Naive thymus-derived CD4-positive, alpha-beta T cell (primary cell): ENCODE measurements at places on chromosomes 6 and 20. TPM values are rescaled to one million over a fixed set of nuclear protein-coding genes. Genes with fewer than 3 reads are reported as not detected.

- H3K36me3 ChIP-seq = no peaks in the 10 kb centered on the region
- peaks cover 5% of the 10 kb centered on the region for H3K4me1 ChIP-seq
- DNase-seq = no peak
- H3K27ac ChIP-seq = peak overlapping the region; percentile 75
These were observed 241 bp upstream of the CFAP206 start for GRCh38 chr6:87407561-87407900.

DNA sequence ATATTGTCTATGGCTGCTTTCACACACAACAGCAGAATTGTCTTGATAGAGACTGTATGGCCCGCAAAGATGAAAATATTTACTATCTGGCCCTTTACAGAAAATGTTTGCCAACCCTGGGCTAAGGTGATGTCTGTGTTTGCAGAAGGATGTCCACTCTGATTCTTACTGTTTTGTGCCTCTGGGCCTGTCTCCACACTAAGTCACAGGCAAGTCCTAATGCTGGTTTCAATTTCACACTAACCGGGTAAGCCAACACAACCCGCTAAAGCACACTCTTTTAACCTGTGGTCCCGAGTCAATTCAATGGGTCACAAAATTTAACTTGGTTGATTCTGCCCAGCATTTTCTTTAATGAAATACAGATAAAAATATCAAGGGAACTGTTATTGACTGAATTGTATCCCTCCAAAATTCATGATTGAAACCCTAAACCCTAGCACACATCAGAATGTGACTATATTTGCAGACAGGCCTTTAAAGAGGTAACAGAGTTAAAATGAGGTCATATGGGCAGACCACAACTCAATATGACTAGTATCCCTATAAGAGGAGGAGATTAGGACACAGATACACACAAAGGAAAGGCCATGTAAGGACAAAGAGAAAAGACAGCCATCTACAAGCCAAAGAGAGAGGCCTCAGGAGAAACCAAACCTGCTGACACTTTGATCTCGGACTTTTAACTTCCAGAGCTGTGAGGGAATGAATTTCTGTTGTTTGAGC, 78.4 kb downstream of the FYN start:
- no peaks in the 10 kb centered on the region for H3K36me3 ChIP-seq
- peak overlapping the region; percentile 63 for H3K4me3 ChIP-seq
- peaks cover 66% of the 10 kb centered on the region for H3K4me1 ChIP-seq

- H3K4me1 ChIP-seq = no peaks in the 10 kb centered on the region
- H3K27ac ChIP-seq = no peak overlapping the region
- no peak overlapping the region for H3K4me3 ChIP-seq
- DNase-seq = no peak
- H3K27me3 ChIP-seq = no peaks in the 10 kb centered on the region
These were observed 98.0 kb downstream of the VEGFA start for GRCh38 chr6:43867996-43868395.

DNA sequence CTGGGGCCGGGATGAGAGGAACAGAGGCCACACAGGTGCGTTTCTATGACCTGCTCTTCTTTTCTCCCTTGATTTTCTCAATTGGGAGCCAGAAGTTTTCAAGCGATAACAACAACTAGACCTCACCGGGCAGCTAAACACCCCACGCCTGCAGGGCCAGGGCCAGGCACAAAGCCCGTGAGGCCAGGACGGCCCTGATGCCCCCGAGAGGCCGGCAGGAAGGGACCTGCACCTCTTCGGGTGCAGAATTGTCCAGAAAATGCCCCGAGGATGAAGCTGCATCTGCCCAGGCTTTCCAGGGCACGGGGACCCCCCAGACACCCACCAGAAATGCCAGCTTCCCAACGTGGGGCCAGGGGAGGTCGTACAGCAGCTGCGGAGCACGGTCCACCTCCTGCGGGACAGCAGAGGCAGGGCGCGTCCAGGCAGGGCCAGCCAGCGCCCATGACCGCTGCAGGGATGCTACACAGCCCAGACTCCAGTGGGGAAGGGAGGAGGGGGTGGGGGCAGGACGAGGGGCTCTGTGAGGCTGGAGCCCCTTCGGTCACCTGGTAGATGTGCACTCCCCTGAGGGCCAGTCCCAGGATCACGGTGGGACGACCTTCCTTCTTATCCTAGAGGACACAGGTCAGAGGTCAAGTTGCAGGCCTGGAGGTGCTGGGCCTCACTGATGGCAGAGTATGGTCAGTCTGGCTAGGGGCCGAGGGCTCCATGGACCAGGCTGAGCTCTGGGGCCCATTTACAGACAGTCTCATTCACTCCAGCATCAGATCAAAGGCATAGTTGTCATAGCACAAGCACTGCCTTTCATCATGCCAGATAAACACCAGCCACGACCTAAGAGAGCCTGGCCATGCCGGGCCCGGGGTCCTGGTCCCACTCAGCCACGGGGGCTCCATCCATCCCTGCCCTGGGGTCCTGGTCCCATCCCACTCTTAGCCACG, 16.4 kb downstream of the FRMD1 start:
- H3K27ac ChIP-seq = no peak overlapping the region
- H3K27me3 ChIP-seq = no peaks in the 10 kb centered on the region
- no peak overlapping the region for H3K4me3 ChIP-seq

DNA sequence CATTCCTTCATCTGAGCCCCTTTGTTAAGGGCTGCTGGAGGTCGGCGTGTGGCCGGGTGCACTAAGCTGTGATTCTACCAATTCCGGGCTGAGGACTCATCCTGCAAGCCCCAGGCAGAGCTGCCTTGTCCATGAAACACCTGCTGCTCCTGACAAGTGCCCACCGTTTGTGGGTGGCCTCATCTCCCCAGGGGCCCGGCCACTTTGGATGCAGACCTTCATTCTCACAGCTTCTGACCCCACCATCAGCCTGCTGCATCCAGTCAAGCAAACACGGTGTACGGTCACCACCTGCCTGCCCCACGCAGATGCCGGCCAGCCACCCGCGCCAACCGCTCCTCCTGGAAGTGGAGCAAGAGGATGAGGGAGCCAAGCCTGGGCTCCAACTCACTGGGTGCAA, 382.7 kb downstream of the THBS2 start:
- no peak overlapping the region for H3K27ac ChIP-seq
- no peaks in the 10 kb centered on the region for H3K4me1 ChIP-seq
- no peaks in the 10 kb centered on the region for H3K36me3 ChIP-seq
- no peak for DNase-seq

- no peak for DNase-seq
- no peak overlapping the region for H3K4me3 ChIP-seq
- H3K27ac ChIP-seq = no peak overlapping the region
- H3K4me1 ChIP-seq = no peaks in the 10 kb centered on the region
These were observed 46.4 kb downstream of the IMPG1 start for GRCh38 chr6:76026101-76026500.

- H3K27ac ChIP-seq = no peak overlapping the region
- H3K27me3 ChIP-seq = no peaks in the 10 kb centered on the region
- peaks cover 37% of the 10 kb centered on the region for H3K4me1 ChIP-seq
- H3K36me3 ChIP-seq = no peaks in the 10 kb centered on the region
- no peak for DNase-seq
These were observed 160.8 kb upstream of the TNFAIP3 start for GRCh38 chr6:137706083-137706750.

DNA sequence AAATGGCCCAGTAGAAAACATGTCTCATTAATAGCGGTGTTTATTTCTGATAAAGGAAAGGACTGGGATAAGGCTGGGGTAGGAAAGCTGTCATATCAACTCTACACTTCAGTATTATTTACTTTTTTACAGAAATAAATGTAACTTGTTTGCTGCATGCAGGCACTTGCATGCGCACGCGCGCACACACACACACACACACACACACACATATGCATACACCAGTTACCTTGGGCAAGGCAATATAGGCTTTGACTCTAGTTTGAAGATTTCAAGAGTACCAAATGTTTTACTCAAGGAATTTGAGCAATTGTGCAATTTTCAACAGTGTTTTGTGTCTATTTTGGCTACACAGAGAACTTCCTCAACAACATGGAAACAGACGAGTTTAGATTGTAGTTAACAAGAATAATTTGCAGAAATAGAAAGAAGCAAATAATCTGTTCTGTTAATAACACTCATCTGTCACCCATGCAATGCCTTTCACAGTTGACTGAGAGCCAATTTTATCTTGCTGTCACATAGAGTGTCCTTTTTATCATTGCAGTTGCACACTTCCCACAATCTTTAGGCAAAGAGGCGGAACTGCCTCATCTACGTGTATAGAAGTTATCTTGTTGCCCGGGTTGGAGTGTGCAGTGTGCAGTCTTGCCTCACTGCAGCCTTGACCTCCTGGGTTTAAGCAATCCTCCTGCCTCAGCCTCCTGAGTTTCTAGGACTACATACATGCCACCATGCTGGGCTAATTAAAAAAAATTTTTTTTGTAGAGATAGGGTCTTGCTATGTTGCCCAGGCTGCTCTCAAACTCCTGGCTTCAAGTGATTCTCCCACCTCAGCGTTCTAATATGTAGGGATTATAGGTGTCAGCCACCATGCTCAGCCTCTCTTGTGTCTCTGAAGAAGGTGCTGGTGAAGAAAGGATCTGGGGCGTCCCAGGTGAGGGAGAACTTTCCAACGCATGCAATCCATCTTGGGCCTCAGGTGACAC, 74.8 kb upstream of the SHLD1 start:
- no peak for DNase-seq
- H3K27me3 ChIP-seq = no peaks in the 10 kb centered on the region
- H3K4me1 ChIP-seq = no peaks in the 10 kb centered on the region

- no peaks in the 10 kb centered on the region for H3K36me3 ChIP-seq
- DNase-seq = no peak
- no peaks in the 10 kb centered on the region for H3K4me1 ChIP-seq
- no peaks in the 10 kb centered on the region for H3K27me3 ChIP-seq
- H3K4me3 ChIP-seq = no peak overlapping the region
- H3K27ac ChIP-seq = no peak overlapping the region
These were observed 24.9 kb upstream of the FKBP1A start for GRCh38 chr20:1417790-1418189.

DNA sequence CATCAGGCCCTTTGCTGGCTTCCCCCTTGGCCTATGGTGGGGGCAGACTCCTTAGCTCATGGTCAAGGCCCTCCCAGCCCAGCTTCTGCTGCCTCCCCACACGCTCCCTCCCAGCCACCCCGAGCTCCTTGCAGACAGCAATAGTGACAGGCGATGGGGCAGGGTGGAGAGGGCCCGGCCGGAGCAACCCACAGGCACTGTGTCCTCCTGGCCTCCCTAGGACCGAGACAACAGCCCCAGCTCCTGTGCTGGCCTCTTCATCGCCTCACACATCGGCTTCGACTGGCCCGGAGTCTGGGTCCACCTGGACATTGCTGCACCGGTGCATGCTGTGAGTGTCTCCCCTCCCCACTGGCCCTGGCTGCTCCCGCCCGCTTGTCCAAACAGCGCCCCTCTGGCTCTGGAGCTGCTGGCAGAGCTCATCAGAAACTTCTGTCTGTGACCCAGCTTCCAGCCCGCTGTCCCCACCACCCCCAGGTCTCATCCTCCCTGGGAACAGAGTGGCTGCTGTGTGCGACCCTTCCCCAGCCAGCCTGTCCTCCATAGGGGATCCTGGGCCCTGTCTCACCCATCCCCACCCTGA, 21.8 kb downstream of the NPEPL1 start:
- DNase-seq = no peak
- H3K4me1 ChIP-seq = no peaks in the 10 kb centered on the region
- H3K4me3 ChIP-seq = no peak overlapping the region
- H3K36me3 ChIP-seq = peaks cover 5% of the 10 kb centered on the region

DNA sequence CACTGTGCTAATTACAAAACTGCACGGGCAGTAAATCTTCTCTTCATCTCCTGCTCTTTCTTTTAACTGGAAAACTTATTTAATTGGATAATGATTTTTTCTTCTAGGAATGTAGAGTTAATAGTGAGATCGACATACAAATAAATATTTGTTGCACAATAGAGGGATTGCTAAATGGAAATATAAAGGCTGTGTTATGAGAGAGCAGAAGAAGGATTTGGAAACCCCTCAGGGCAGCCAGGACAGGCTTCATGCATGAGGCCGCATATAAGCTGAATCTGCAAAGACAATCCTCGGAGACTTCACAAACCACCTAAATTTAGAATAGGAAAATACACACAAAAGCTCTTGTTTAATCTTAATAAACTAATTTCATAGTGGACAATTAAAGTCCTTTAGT, 2.9 kb upstream of the TAAR1 start:
- H3K36me3 ChIP-seq = no peaks in the 10 kb centered on the region
- H3K27ac ChIP-seq = no peak overlapping the region

- no peaks in the 10 kb centered on the region for H3K27me3 ChIP-seq
- no peak overlapping the region for H3K4me3 ChIP-seq
- no peaks in the 10 kb centered on the region for H3K36me3 ChIP-seq
- DNase-seq = no peak
- no peaks in the 10 kb centered on the region for H3K4me1 ChIP-seq
These were observed 515.1 kb upstream of the SOX4 start for GRCh38 chr6:21078497-21078896.

- no peak for DNase-seq
- H3K27me3 ChIP-seq = peaks cover 3% of the 10 kb centered on the region
- no peaks in the 10 kb centered on the region for H3K36me3 ChIP-seq
These were observed 33.6 kb downstream of the KCNB1 start for GRCh38 chr20:49448917-49449316.

GRCh38 chr6:112232845-112233256, 21.5 kb downstream of the LAMA4 start:
- H3K27ac ChIP-seq = no peak overlapping the region
- H3K27me3 ChIP-seq = no peaks in the 10 kb centered on the region
- H3K4me3 ChIP-seq = no peak overlapping the region
- H3K4me1 ChIP-seq = no peaks in the 10 kb centered on the region
- DNase-seq = no peak

DNA sequence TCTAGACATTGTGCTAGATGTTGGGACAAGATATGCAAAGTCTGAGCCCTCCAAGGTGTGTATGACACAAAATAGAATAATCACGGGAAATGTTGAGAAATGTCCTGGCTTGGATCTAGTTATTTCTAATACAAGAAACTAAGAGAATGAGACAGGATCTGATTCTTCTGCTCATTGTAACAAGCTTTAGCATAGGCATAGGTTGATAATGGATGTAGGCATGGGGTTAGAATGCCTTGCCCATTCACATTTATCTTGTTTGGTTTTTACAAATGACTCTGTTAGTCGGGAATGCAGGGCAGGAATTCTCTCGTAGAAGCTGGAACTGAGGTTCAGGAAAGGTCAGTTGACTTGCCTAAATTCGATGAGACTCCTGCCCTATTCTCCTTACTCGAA, 1.5 kb upstream of the SLC26A8 start:
- no peak overlapping the region for H3K4me3 ChIP-seq
- peaks cover 11% of the 10 kb centered on the region for H3K4me1 ChIP-seq
- H3K27ac ChIP-seq = no peak overlapping the region
- no peak for DNase-seq

Gene MAS1
- total RNA-seq = not detected

Gene IL20RA
- not detected for total RNA-seq

Gene UBE2C
- total RNA-seq = 0.93 TPM

Gene CLIC1
- 29.3 TPM for total RNA-seq

Gene CPNE5
- total RNA-seq = not detected

Gene TCF21
- total RNA-seq = not detected

Gene SLC2A10
- not detected in 2 replicates for total RNA-seq

Gene CASS4
- 14.9 TPM for total RNA-seq

Gene TMEM244
- not detected for total RNA-seq
